T-cell (primary cell): ENCODE measurements at places on chromosomes 5 and 9.
A peak's percentile ranks its signal among the peaks of the same experiment; 100 is the strongest.

DNA sequence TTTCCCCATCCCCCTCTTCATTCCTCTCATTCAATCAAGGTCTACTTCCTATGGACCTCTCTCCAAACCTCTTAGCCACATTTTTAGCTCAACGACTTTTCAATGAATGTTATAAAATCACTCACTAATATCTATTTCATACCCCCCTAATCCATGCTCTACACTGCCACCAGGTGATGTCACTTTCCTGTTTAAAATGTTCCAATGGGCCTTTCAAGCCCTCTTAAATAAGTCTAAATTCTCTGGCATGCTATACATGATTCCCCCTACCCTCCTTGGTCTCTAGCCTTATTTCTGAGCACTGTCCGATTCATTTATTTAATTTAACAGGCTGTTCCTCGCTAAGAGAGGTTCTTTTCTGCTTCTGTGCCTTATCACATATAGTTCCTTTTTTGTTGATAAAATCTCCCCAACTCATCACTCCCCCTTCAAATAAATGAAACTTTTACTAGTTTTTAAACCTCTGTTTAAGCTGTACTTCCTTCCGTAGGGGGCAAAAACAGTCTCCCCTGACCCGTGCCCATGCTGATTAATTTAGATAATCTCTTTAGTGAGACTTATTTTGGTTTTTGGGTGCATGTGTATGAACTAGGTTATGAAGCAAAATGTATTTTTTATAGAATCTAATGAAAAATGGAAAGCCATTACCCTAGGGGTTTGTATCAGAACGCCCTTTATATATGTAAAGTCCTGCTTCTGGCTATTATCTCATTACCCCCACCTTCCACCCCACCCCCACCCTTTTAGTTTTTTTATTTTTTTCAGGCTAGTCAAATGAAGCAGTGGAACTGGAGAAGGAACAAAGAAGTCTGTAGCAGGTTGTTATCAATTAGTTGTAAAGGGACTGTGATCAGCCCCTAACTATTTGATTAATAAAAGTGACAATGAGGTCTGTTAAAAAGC lies 9.0 kb downstream of the ABHD17B start:
- no peak for DNase-seq

DNA sequence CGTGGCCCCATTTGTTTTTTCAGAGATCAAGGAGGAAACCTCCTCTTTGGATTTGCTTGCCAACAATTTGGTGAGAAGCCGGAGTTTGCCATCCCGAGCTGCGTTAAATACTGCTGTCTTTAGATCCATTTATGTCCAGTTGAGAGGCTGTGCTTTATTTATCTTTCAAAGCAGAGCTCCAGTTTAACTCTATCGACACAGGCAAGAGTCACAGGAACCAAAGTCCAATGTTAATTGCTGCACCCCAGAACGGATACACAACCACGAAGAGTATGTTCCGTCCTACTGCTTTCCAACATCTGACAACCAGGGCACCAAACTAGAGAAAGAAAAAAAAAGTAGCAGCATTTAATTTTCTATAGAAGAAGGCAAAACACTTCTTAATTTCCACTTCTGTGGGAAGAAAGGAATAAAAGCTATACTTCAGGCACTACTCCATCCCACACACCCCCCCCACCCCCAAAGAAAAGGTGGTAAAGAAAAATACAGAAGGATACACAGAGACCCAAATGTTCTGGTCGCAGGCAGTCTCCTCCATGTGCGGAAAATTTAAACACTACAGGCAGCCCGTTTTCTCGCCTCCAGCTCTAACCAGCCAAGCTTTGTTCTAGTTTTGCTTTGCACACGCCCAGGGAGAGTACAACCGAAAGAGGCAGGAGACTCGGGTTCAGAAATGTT lies 1.1 kb downstream of the FEM1C start:
- DNase-seq, result peak; percentile 16

GRCh38 chr9:137614631-137615386 lies 4.0 kb upstream of the EHMT1 start:
- DNase-seq, result no peak

- DNase-seq, result no peak
Observed at GRCh38 chr9:18485714-18486113, 11.8 kb downstream of the ADAMTSL1 start.

DNA sequence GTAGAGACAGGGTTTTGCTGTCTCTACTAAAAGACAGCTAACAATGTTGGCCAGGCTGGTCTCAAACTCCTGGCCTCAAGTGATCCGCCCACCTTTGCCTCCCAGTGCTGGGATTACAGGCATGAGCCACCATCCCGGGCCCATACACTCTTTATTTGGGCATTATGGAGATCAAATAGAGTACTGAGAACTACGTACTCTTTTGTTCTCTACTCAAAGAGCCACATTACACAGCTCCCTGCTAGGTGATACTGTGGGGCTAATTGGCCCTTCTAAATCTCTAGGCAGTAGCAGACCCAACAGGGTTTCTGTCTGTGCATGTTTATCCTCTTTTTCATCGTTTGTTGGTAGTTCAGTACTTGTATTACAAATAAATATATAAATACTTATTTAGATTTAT lies 16.1 kb downstream of the CKMT2 start:
- no peak for DNase-seq

GRCh38 chr5:40333459-40334241 lies 346.1 kb upstream of the PTGER4 start:
- no peak for DNase-seq

- DNase-seq, result no peak
Observed at GRCh38 chr9:3509926-3510325, 15.9 kb downstream of the RFX3 start.

GRCh38 chr5:59661954-59662615 lies 231.4 kb downstream of the PDE4D start:
- DNase-seq, result no peak

DNA sequence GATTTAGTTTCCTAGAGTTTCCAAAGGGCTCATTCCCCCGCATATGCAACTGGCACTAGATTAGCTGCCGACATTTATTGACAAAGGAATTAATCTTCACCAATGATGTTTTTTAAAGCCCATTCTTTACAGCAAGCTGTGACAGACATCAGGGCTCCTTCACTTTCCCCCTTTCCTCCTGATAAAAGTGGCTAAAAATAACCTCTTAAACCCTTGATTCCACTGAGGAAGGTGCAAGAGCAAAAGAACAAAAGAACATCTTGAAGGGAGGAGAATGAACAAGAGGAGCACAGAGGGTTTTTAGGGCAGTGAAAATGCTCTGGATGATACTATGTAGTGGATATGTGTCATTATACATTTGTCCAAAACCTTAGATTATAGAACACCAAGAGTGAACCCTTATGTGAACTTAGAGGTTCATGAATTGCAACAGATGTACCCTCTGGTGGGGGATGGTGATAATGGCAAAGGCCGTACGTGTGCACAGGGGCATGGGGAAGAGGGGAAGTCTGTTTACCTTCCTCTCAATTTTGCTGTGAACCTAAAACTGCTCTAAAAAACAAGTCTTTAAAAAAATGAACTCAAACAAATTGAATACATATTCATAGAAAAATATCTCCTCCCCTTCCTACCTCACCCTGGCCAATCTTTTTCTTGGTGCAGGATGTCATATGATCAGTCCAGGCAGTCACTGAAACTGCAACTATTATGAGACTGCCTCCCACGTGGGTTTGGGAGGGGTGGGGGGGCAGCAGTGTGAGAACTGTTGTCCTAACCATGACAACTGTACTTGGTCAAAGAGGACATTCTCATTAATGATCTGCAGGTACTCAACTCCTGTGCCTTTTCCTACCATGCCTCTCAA lies 83.0 kb downstream of the MARCHF3 start:
- DNase-seq, result no peak

- DNase-seq, result no peak
Observed at GRCh38 chr9:136552117-136552703, 6.4 kb upstream of the NOTCH1 start.

DNA sequence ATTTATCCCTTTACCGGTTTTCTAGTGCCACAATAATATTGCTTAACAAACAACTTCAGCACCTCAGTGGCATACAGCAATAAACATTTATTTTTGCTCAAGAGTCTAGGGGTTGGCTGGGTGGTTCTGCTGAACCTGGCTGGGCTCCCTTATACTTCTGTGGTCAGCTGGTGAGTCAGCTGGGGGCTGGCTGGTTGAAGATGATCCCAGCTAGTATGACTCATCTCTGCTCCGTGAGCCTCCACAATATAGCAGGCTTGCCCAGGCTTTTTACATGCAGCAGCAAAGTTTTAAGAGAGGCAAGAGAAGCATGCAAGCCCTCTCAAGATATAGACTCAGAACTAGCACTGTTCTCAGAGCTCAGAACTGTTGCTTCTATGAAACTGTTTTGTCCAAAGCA lies 523.5 kb upstream of the CLINT1 start:
- peak; percentile 4 for DNase-seq

DNA sequence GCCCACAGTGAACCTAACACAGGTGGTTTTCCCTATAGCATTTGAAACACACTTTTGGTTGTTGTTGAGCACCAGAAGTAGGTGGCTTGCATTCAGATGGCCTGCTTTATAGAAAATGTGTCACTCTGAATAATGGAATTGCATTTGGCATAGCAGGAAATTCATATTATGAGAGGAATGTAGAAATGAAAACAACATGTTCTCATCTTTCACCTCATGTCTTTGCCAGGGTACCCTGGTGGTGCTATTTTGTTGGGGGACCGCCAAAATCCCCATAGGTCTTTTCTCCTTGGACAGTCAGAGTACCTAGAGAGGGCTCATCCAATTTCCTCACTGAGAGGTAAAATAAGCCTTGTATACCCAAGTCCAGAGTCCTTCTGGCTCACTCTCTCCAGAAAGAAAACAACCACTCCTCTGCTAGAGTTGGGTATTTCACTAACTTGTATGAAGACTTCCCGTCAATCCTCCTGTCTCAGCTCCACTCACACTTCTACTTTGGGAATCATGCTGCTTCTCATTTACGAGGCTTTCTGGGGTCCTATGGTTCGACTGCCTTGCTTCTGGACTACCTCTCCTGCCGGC lies 67.4 kb downstream of the MRPS27 start:
- DNase-seq, result no peak

GRCh38 chr5:150607105-150607504 lies 33.4 kb upstream of the SYNPO start:
- no peak for DNase-seq

DNA sequence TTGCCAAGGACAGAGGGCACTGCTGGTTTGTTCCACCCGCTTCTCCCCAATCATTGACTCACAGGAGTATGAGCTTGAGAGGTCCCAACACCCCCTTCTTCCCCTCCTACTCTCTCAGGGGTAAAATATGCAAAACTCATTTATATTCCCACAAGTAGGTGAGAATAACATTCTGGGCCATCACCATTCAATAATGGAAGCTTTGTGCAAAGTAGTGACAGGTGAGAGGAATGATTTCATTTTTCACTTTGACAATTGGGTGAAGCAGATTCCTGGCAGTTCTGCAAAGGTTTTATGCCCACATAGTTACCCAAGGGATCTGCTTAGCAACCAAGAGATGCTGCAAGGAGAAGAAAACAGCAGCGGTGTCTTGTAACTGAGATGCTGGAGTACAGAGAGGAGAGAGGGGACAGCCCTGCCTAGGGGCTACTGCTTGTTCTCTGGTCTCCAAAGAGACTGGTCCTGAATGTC lies 137.6 kb downstream of the CMYA5 start:
- no peak for DNase-seq

- no peak for DNase-seq
Observed at GRCh38 chr5:88827997-88828396, 55.0 kb downstream of the MEF2C start.

GRCh38 chr5:87784879-87785495 lies 372.3 kb upstream of the CCNH start:
- no peak for DNase-seq

- DNase-seq, result no peak
Observed at GRCh38 chr5:61472172-61472958, 140.3 kb downstream of the ZSWIM6 start.

- DNase-seq, result no peak
Observed at GRCh38 chr5:60243713-60244112, 350.2 kb upstream of the PDE4D start.

DNA sequence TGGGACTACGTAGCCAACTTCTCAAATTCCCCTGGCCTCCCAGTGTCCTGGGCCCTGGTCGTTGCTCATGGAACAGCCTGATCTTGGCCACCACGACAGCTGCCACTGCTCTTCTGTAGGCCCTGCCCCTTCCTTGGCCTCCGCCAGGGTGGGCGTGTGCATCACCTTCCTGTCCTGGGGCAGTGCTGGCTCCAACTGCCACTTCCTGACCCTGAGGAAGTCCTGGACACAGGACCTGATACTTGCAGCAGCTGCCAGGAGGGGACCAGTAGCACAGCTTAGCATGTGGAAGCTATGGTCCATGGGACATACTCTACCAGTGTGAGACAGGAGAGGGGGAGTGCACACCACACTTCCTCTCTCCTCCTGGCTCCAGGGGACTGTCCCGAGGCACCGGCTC lies 145.2 kb downstream of the TENT4A start:
- no peak for DNase-seq

DNA sequence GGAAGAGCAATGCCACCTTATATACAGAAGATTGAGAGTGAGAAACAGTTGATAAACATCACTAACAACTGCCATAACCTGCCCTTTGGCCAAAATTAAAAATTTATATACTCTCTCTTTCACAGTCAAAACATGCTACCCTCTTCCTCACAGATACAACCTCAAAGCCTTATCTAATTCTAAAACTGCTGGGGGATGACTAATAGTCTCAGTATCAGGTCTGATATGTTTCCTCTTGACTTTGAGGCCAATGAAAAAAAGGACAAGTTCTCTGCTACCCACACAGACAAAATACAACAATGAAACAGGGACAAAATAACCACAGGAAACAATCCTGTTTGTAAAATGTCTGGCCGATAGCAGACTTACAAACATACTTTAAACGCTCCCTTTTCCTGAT lies 485.6 kb upstream of the NUDT12 start:
- DNase-seq, result no peak

- DNase-seq, result peak; percentile 4
Observed at GRCh38 chr5:74974451-74975091, 77.8 kb downstream of the GCNT4 start.

DNA sequence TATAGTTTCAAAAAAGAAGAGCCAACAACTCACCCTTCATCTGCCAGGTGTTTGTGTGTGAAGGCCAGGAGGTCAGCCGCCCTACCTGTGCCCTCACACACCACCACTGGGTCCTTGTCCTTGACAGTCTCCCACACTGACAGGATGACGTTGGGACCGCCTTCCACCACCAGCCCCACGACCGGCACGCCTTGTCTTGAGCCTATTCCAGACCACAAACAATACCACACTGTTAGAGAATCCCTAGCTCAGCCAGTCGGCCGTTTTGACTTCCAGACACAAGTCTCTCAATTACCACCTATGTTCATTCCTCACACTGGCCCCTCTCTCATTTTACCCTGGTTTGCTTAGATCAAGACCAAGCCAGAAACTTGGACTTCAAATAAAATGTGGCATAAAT lies 66.1 kb downstream of the TRPM6 start:
- no peak for DNase-seq

- no peak for DNase-seq
Observed at GRCh38 chr5:148952097-148952867, 110.6 kb downstream of the SH3TC2 start.

DNA sequence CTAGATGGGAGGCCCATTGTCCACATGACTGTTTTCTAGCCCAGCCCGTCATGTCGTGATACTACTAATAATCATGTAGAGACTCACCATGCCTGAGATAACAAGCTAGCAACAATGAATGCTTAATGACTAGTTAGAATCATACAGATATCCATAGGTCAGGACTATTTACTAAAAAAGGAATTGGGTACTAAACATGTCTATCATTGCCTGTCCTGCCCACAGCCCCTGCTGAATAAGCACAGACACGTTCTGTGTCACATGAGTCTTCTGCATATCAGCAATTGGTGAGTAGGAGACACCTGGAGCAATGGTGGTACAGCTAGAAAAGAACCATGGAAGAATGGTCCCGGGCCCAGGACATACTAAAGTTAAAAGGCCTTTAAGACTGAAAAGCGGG lies 18.0 kb downstream of the FRRS1L start:
- DNase-seq, result no peak
